ENCODE measurements at places on chromosomes 5 and 9.
A peak's percentile ranks its signal among the peaks of the same experiment; 100 is the strongest.

DNA sequence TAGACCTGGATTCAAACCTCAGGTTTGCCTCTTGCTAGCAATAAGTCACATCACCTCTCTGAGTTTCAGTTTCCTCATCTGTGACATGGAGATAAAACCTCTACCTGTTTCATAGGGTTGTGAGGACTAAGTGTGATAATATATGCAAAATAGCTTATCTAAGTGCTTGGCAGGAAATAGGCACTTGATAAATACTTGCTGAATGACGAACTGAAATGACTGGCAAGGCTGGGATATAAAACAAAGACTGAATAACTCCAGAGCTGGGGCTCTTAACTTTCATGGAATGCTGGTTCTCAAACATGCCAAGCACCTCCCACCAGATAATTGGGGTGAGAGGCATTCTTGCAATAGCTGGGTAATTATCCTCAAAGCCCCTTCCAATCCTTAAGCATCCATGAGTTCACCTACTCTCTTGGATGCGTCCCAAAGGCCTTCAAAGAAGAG lies 87.6 kb downstream of the ADRB2 start:
- peak; percentile 58 for DNase-seq

DNA sequence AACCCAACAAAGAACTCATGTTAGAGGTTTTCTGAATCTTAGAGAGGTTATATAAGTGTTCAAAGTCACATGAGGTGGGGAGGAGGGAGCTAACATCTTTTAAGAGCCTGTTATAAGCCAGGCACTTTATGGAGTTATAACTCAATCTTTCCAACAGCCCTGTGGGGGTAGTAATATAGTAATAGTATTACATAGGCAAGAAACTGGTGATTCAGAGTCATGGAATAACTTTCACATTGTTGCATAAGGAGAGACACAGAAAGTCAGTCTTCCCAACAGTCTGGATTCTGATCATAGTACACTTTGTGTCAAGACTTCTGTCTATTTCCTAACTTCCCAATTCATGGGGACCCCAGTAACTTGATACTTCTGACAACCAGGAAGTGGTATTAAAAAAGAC lies 89.2 kb downstream of the ACER2 start:
- DNase-seq: no peak

DNA sequence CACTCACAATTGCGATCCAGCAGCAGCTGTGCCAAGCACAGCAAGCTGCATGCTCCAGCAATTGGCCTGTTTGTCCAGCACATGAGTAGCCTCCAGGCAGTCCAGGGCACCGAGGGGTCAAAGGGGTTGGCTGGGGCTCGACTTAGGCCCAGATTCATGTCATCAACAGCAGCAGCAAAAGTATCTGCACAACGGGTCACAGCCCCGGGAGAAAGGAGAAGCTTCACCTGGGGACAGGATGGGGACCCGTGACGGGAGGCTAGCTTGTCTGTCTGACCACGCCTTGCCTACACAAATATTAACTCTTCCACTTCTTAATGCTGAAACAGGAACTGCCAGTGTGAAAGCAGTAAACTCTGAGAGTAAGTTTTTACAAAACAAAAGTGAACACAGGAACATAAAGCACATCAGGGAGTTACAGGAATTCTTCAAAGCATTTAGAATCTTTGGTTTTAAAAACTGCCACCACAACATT lies 191.2 kb downstream of the PIK3R1 start:
- DNase-seq: no peak

- no peak for DNase-seq
Observed at GRCh38 chr5:135065306-135066265, 31.6 kb upstream of the PITX1 start.

GRCh38 chr5:157761690-157762621 lies 18.4 kb downstream of the LSM11 start:
- peak; percentile 39 for DNase-seq

DNA sequence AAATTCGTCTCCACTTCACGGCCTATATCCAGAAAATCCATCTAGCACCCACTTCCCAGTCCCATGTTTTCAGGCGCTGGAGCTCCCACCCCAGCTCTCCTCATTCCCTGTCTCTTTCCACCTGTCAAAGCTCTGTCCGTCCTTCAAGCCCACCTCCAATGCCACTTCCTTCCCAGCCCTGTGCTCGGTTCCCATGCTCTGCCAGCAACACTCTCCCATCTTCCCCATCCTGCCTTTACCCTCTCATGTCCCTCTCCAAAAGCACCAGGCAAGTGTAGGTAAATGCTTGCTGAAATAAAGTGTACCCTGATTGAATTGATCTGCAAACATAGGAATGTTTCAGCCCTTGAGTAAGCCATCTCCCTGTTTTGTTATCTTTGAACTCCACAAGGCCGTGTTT lies 9.2 kb downstream of the DRD1 start:
- no peak for DNase-seq

DNA sequence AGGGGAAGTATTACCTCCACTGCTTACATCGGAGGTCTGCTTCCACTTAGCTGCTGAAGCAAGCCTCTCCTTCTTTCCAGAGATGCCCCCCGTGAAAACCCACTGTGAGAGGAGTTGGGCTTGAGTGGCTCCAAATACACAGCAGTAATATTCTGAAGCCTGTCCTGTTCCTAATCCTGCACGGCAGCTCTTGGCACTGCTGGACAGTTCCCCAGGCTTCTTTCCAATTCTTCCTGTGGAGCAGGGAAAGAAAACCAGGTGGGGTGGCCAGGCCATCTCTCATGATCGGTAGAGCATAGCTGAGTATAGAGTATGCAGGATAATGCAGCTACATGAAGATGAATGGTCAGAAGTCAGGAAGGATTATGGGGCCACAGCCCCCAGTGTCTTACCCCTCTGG lies 335.3 kb downstream of the MARCHF11 start:
- DNase-seq: no peak
